ENCODE measurements at places on chromosomes 1 and 21. TPM values are rescaled to one million over a fixed set of nuclear protein-coding genes. Genes with fewer than 3 reads are reported as not detected.

TMPRSS15 gene
- not detected for total RNA-seq

GCSAML gene
- total RNA-seq = 0.11 TPM

FCRL2 gene
- total RNA-seq = not detected

DNA sequence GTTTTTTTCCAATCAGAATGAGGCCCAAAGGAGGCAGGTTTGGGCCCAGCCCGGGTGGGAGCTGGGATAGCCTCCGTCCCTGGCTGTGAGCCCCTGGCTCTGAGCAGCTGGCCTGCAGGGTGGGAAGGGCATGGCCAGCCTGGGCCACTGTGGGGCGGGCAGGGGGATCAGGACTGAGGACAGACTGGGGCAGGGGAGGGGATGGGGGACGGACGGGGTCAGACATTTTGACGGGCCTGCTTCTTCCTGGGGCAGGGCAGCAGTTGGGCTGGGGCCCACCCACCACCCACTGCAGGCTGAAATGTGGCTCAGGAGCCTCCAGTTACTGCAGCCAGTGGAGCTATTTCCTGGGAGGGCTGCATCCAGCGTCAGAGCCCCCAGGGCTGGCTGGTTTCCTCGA, 2.5 kb upstream of the SLC6A9 start:
- no peaks in the 10 kb centered on the region for H3K27me3 ChIP-seq
- no peak for DNase-seq
- no peaks in the 10 kb centered on the region for H3K36me3 ChIP-seq
- H3K4me3 ChIP-seq = no peak overlapping the region

DNA sequence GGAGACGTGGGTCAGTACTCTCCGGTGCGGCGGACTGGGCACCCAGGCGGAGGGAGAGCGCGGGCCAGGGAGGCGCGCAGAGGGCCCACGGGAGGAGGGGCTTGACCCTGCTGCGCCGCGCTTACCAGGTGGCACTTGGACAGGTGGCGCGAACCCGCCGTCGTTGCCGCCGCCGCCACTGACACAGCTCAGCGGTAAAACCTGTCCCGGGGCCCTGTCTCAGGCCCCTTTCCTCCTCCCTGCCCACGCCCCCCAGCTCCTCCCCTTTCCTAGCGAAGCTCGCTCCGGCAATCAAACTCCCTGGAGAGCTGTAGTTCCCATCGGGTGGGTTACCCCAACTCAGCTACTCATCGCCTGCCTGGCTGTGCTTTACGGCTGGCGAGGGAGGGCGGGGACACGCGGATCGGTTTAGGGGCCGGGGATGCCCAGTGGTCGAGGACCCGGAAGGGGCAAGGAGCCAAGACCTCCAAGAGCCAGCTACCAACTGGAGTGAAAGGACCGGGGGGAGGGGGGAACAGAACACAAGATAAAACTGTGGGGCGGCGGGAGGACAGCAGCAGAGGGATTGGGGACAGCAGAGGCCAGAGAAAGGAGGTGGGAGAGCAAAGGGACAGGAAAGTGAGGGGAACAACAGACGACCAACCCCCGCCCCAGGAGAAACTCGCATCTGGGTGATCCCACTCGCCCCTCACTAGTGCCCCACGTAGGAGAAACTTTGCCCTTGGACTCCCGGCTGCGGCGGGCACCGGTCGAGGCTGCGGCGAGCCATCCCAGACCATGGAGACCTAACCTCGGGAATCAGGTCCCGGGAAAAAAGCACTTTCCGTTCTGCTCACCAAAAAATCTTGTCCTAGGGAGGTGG, 2.9 kb downstream of the GFI1 start:
- peaks cover 30% of the 10 kb centered on the region for H3K4me1 ChIP-seq
- no peaks in the 10 kb centered on the region for H3K27me3 ChIP-seq
- DNase-seq = peak; percentile 65
- H3K27ac ChIP-seq = peak overlapping the region; percentile 78
- H3K36me3 ChIP-seq = no peaks in the 10 kb centered on the region

GRCh38 chr1:184362876-184363275, 24.0 kb upstream of the C1orf21 start:
- no peak for DNase-seq
- peak overlapping the region; percentile 9 for H3K27ac ChIP-seq
- no peaks in the 10 kb centered on the region for H3K36me3 ChIP-seq
- no peaks in the 10 kb centered on the region for H3K4me1 ChIP-seq
- no peaks in the 10 kb centered on the region for H3K27me3 ChIP-seq
